ENCODE measurements at places on chromosomes 5 and 9.

- no peak for DNase-seq
Measured at GRCh38 chr5:158152136-158152535, 293.2 kb upstream of the CLINT1 start.

- no peak for DNase-seq
Measured at GRCh38 chr5:94700592-94700991, 82.1 kb downstream of the SLF1 start.

DNA sequence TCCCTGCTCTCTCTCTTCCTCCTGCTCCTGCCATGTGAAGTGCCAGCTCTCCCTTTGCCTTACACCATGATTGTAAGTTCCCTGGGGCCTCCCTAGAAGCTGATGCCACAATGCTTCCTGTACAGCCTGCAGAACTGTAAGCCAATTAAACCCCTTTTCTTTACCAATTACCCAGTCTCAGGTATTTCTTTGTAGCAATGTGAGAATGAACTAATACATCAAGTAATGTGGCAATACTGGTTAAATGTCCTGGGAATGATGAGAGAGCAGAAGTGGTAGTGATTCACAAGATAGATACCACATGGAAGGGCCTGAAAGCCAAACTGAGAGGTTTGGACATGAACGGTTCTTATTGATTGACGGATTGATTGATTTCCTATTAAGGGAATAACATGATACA lies 62.6 kb upstream of the IL12B start:
- no peak for DNase-seq

- no peak for DNase-seq
Measured at GRCh38 chr5:123505633-123506032, 6.3 kb upstream of the CSNK1G3 start.

- DNase-seq, result no peak
Measured at GRCh38 chr9:116466271-116467235, 220.6 kb upstream of the TRIM32 start.

GRCh38 chr5:105554568-105555169 lies 1992.1 kb upstream of the NUDT12 start:
- no peak for DNase-seq

- peak; percentile 69 for DNase-seq
Measured at GRCh38 chr9:69421908-69422801, 97.1 kb downstream of the ENTREP1 start.
